ENCODE measurements at places on chromosomes 6 and 20.

DNA sequence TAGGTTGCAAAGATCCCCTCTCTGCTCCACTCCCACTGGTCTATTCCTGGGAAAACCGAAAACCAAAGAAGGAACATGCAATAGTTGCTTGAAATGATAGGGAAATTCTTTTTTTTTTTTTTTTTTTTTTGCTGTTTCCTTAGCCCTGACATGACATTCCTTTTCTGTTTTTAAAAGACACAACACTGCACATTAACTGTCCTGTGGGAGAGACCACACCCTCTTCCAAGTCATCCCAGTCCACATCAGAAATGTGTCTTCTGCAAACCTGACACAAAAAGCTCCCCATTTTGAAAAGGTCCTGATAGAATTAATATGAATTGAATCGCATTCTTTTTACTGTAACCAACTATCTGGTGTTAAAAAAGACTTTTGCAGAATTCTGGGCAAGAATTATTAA lies 43.4 kb upstream of the RIPOR2 start:
- DNase-seq: no peak

GRCh38 chr6:7389162-7389450 lies 436 bp downstream of the CAGE1 start:
- DNase-seq: no peak

DNA sequence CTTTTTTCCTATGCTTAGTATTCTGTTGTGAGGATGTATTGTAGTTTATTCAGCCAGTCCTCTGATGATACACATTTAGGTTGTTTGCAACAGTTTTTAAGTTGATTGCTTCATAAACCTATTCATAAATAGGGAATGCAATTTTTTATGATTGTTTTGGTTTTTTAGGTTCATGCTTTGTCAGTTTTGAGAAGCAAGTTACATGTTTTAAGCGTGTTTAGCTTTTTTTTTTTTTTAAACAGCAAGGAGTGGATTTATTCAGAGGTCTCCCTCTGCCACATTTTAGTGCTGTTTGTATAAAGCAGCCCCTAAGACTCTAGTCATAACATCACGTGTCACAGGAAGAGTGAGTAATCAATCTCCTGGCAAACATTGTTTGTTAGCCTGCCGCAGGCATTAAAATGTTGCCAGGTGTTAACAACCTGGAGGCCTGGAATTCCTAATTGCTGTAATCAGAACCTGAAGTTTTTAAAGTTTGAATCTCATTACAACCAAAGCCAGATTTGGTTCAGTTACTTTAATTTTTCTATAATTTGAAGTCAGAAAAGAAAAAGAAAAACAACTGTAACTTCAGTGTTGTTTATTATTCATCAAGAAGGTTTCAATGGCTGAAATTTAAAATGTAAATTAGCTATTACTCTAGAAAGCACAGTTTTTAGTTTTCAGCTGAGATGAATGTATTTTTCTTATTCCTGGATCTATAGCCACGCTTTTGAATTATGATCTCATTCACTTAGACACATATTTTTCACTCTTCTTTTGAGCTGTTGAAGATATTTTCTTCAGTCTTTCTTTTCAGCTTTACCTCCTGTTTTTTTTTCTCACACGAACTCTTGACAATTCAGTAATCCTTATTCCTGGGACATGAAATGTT lies 59.2 kb downstream of the KCNS1 start:
- no peak for DNase-seq

- DNase-seq: no peak
Measured at GRCh38 chr6:139490482-139490881, 116.0 kb upstream of the CITED2 start.

- no peak for DNase-seq
Measured at GRCh38 chr6:7100072-7100752, 7.5 kb upstream of the RREB1 start.

DNA sequence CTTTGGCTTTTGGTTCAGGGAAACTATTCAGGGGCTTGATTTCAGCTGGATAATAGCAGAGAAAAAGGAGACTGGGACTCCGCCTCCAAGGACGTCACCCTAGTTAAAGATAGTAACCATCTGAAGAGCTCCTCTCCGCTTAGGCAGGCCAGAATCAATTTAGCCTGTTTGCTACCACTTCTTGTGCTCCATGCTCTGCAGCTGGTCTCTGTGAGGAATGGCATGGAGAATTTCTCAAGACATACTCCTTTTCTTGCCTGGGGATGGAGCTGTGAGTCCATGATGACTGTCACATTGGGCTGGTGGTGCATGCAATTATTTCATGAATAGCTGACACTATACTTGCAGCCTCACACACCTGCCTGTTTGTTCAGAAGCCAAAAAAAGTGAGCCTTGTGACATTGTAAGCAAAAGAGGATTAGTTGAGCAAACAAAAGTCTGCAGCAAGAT lies 61.4 kb downstream of the TXLNB start:
- DNase-seq: no peak

DNA sequence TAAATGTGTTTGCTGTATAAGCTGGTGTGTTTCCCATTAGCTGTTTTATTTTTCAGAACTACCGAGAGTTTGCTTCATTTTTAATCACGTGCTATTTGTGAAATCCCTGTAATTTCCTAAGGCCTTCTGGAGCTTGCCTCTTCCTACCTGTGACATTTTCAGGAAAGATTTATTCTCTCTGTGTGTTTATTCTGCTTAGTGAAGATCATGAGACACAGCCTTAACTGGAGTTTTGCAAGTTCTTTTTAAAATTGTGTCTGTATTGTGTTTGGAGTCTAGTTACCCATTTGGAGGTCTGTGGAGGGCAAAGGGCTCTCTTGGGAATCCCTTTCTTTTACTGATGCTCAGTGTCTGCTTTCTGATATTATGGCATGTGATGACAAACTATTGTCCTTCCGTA lies 359.1 kb upstream of the FLRT3 start:
- DNase-seq: no peak

- DNase-seq: no peak
Measured at GRCh38 chr20:62409931-62410745, 3.1 kb upstream of the CABLES2 start.

DNA sequence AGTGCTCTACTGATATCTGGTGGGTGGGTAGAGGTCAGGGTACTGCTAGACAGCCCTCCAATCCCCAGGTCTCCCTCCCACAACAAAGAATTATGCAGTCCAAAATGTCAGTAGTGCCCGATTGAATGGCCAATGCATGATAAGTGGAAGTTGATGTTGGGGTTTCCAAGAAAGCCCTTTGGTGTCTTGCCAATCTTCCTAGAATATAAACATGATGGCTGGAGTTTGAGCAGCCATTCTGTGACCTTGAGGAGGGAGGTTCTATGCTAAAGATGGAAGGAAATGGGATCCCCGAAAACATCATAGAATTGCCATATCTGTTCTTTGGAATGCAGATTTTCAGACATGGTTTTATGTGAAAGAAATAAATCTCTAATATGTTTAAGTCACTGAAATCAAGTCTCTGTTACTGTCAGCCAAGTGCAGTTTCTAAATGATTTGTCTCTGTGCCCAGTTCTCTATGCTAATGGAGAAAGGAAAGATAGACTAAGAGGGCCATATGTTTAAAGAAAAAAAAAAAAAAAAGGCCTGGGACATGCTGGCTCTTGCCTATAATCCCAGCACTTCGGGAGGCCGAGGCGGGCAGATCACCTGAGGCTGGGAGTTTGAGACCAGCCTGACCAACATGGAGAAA lies 32.8 kb upstream of the PTPN1 start:
- DNase-seq: no peak

DNA sequence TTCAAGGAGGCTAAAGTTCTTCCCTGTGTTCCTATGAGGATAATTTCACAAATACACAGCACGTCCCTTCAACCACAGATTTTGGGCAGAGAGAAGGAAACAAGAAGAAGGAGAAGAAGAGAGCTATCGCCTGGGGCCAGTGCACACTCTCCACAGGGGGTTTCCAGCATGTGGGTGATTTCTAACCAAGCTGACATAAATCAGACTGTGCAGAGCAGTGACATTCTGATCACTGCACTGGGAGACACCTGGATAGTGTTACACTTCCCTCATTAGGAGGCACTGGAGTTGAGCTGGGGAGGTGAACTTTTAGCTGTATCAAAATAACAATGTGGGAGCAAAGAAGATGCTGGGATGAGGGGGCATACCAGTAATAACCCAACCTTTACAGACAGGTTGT lies 71.8 kb upstream of the CENPW start:
- no peak for DNase-seq

DNA sequence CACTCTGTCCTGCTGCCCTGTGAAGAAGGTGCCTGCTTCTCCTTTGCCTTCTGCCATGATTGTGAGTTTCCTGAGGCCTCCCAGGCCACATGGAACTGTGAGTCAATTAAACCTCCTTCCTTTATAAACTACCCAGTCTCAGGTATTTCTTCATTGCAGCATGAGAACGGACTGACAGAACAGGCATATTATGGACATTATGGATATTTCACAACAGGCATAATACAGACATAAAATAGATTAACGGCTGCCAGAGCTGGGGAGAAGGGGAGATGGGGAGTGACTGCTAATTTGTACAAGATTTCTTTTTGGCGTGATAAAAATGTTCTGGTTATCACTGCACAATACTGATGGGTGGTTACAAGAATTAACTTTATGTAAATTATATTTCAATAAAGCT lies 29.4 kb downstream of the TRPC4AP start:
- no peak for DNase-seq

GRCh38 chr6:104548297-104548696 lies 311.4 kb downstream of the HACE1 start:
- no peak for DNase-seq

GRCh38 chr6:25874822-25875562 lies 949 bp upstream of the SLC17A3 start:
- no peak for DNase-seq

GRCh38 chr6:91299544-91300491 lies 712.9 kb upstream of the MAP3K7 start:
- no peak for DNase-seq

Data from activated CD8-positive, alpha-beta memory T cell treated with anti-CD3 and anti-CD28 coated beads for 24 hours (primary cell).